H54 (cell line): ENCODE measurements at places on chromosomes 4 and X.

DNA sequence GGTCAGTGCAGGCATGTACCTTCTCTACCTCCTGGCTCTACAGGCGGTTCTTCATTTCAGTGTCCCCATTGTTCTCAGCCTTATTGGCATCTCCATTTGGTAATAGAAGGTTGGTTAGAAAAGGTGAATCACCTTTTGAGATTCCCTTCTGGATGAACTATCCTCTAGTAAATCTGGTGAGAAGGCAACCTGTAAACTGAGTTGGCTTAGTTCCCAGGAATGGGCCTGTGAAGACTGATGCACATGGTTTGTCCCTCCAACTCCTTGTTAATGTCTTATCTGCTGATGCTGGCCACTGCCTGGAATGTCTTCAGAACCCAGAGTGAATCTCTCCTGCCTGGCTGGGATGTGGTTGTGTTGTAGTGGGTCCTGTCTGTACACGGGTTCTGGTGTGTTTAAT, 143.4 kb upstream of the WDR1 start:
- DNase-seq: no peak

- DNase-seq: no peak
Measured at GRCh38 chr4:26322346-26322745, 1.5 kb downstream of the RBPJ start.

DNA sequence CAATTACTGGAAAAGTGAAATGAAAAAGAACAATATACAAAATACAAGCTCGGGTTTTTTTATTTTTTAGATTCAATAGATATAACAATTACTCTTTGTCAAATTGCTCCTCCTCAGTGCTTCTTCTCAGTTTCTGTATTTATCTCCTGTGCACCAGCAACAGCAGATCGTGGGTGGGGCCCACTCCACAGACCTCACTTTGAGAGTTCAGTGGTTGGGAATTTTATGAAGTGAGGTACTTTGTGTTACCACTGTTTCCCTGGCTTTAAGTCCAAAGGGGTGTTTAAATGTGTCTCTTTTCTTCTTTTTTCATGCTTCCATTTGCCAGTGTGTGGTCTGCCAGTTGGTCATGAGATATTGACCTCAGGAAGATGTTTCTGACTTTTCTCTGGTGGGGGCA, 54.4 kb downstream of the KIT start:
- DNase-seq: no peak

- no peak for DNase-seq
Measured at GRCh38 chr4:103076747-103077347, at the start of gene SLC9B2. SLC9B2 (minus strand) TSS chr4:103076761; CDS start chr4:103067550, 9,211 bp downstream.

GRCh38 chr4:152368001-152368400, 167.9 kb downstream of the FBXW7 start:
- DNase-seq: no peak

DNA sequence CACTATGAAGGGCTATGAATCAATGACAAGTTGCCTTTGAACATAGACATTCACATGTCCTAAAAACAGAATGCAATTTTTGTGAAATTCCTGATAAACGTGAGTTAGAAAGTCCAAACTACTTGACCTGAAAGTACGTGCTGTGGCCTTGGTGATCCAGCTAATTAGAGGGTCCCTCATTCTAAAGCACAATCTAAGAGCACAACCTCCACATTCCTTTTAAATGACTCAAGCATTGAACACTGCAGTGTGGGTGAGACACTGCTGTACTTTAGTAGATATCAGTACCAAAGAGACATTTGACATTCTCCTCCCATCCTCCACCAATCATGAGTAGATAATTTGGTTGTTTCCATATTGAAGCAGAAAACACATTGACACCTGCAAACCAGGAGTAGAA, 73.5 kb downstream of the FAM47B start:
- no peak for DNase-seq

GRCh38 chr4:187357821-187358220, 634.2 kb upstream of the FAT1 start:
- no peak for DNase-seq

GRCh38 chrX:12985331-12985730, 10.4 kb downstream of the TMSB4X start:
- no peak for DNase-seq

GRCh38 chr4:44016570-44017421, 431.8 kb downstream of the KCTD8 start:
- peak; percentile 3 for DNase-seq

DNA sequence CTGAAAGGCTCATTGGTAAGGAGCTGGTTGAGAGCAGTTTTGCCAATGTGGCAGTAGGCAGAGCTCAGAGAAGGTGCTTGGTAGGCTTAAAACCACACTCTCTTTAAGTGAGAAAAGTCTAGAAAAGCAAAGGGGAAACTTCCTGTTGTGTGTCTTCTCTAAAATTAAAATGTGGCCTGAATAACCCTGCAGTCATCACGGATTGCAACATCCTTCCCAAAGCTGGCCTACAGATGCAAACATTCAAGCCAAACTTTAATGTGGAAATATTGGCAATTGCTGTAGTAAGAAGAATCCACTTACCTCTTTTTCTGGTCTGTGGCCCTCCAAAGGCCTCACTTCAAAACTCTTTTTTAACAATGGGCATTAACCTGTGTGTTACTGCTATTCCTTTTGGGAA, 348.5 kb downstream of the OPHN1 start:
- no peak for DNase-seq

GRCh38 chrX:15973299-15973698, 118.7 kb upstream of the AP1S2 start:
- no peak for DNase-seq

DNA sequence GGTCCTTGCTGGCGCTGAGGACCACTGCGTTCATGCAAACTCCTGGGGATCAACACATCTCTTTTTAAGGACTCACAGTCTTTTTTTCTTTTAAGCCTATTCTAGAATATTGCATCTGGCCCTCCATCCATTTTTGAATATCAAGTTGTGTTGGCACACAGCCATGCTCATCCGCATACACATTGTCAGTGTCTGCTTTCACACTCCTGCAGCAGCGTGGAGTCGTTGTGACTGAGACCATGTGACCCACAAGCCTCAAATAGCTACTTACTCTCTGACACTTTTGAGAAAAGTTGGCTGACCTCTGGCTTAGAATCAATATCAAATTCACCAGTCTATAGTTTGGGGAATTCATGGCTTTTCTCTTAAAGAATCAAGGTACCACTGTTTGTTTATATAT, 191.8 kb upstream of the S100G start:
- no peak for DNase-seq

GRCh38 chrX:132219343-132219768, at the start of gene RAP2C:
RAP2C (minus strand) TSS chrX:132219447; CDS start chrX:132217268, 2,179 bp downstream.
- DNase-seq: peak; percentile 48

DNA sequence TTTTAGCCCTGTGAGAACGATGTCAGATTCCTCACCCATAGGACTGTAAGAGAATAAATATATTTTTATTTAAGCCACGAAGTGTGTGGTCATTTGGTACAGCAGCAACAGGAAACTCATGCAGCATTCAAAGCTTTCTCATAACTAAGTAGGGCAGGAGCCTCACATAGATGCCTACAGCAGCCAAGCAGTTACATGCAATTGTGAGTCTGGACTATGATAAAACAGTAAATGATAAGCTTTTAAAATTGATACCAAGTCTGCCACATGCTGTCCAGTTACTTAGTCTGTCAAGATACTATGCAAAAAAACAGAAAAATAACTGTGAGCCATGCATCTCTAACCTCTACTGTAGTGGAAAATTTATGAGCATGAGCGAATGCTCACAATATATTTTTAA, 359.6 kb downstream of the HS3ST1 start:
- DNase-seq: no peak

- DNase-seq: no peak
Measured at GRCh38 chrX:135094726-135095125, 25.6 kb downstream of the ETDB start.

DNA sequence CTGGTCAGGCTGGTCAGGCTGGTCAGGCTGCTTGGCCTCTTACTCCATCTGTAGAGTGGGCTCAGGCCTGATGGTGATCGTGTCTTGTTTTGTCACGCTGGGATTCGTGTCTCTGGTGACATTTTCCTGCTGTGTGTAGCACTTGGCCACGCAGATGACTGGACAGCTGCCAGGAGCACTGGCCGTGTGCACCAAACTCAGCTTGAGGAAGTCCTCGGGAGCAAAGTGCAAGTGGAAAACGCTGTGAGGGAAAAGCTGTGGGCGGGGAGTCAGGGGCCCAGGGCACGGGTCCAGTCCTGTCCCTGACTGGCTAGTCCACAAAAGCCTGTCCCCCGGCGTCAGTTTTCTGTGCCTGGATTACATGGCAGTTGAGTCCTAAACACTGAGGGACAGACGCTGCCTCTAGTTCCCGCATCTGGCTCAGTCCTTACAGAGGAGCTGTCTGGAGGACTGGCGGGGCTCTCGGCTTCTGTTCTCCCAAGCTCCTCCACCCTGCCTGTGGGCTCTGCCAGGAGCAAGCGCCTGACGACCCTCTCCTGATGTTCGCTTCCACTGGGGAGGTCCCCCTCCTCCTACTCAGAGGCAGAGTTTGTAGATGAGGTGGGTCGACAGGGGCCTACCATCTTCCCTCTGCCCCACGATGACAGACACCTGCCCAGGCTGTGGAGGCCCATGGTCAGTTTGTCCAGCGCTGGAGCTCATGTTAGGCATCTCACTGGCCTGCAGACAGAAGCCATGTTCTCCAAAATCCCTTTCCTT, 35.9 kb upstream of the GRPEL1 start:
- no peak for DNase-seq

DNA sequence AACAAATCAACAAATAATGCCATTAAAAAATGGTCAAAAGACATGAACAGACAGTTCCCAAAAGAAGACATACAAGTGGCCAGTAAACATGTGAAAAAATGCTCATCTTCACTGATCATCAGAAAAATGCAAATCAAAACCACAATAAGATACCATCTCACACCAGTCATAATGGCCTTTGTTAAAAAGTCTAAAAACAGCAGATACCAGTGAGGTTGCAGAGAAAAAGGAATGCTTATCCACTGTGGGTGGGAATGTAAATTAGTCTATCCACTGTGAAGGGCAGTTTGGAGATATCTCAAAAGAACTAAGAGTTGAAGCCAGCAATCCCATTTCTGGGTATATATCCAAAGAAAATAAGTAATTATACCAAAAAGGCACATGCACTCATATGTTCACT, 668.1 kb upstream of the CPEB2 start:
- DNase-seq: no peak

GRCh38 chr4:61540944-61541343, 340.8 kb downstream of the ADGRL3 start:
- DNase-seq: no peak

DNA sequence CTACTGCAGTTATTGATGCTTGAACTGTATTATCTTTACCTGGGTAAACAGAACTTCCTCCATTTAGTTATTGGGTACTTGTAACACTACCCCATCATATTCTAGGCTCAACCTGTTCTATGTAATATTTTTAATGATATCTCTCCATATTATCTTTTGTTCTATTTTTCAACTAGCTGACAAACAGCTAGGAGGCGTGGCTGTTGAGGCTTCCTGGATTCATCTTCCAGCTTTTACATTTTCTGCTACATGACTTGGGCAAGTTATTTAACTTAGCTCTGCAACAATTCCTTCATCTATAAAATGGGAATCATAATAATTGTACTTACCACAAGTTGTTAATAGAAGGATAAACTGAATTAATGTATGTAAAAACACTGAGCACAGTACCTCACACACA, 349.3 kb downstream of the PTTG2 start:
- DNase-seq: no peak

- DNase-seq: no peak
Measured at GRCh38 chr4:122842392-122842791, 15.8 kb downstream of the FGF2 start.

DNA sequence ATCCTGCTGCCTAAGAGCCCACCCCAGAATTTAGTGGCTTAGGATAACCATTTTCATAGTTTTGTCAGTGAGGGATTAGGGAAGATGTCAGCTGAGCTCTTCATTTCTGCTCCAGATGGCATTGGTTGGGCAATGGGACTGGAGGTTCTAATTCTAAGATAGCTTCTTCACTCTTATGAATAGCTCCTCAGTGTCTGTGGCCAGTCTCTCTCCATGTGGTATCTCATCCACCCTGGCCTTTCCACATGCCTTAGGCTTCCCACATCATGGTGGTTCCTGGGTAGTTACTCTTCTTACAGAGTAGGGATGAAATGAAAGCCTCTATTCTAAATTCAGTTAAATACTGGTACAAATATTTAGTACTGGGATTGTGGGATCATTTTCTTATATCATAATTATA, 31.3 kb downstream of the REPS2 start:
- no peak for DNase-seq

- no peak for DNase-seq
Measured at GRCh38 chr4:3850128-3850527, 83.9 kb downstream of the ADRA2C start.

DNA sequence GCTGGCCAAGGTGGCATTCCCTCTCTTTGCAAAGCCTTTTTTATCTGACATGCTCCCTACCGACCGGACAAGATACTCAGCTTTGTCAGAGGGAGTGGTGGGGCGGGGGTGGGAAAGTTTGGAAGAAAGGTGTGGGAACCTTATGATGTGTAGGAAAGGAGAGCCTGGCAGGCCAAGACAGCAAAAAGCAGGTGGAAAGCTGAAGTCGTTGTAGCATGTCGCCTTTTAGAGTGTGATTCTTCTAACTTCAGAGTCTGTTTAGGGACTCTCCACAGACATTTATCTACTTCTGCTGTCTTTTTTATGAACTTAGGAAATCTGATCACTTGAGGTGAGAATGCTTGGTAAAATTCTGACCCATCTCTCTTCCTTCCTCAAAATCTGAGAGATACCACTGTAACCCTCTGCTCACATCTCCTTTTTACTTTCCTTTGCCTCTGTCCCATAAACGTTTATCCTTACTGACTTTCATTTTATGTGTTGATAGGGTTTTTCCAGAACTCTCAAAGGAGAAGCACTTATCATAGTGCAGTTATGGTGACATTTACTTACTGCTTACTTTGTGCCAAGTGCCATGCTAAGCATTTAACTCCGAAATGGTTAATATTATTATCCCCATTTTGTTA, 8.2 kb upstream of the RUFY3 start:
- DNase-seq: no peak

- DNase-seq: no peak
Measured at GRCh38 chr4:47017081-47017480, 14.3 kb upstream of the GABRB1 start.

- no peak for DNase-seq
Measured at GRCh38 chrX:82218361-82218760, 1016.5 kb downstream of the SH3BGRL start.

GRCh38 chrX:130055103-130055502, 55.2 kb downstream of the ELF4 start:
- no peak for DNase-seq

DNA sequence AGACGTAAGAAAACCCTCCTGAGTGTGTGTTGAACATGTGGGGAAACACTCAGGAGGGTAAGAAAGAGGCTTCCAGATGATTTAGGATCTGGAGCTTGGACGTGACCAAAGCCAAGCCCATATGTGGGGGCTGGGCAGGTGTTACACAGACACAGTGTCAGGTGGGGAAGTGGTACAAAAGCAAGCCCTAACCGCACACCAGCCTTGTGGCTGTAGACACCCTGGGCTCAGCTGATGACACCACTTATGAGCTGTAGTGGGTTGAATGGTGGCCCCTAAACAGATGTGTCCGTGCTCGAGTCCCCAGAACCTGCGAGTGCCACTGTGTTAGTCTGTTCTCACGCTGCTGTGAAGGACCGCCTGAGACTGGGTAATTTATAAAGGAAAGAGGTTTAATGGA, 25.0 kb upstream of the NSG1 start:
- DNase-seq: no peak

- DNase-seq: no peak
Measured at GRCh38 chrX:107842715-107843400, 17.2 kb downstream of the MID2 start.
